GM23338 (cell line): ENCODE measurements at places on chromosomes 13 and 19. TPM values are rescaled to one million over a fixed set of nuclear protein-coding genes. Genes with fewer than 3 reads are reported as not detected.

FXYD7 gene
- 9.6 and 15.9 TPM in 2 replicates for total RNA-seq

CEACAM19 gene
- total RNA-seq, result 0.16 and 0.38 TPM in 2 replicates

PLK5 gene
- 0.23 and 1.2 TPM in 2 replicates for total RNA-seq

CDX2 gene
- not detected in 2 replicates for total RNA-seq

KIR3DL1 gene
- not detected in 2 replicates for total RNA-seq

CLEC17A gene
- 0.17 TPM in 1 of 2 replicates, not detected in the other for total RNA-seq

SLC10A2 gene
- total RNA-seq, result not detected in 2 replicates
